ENCODE measurements at places on chromosomes 7 and 10.

GRCh38 chr7:77538281-77539212 lies 1.5 kb downstream of the PTPN12 start:
- DNase-seq, result peak; percentile 85

DNA sequence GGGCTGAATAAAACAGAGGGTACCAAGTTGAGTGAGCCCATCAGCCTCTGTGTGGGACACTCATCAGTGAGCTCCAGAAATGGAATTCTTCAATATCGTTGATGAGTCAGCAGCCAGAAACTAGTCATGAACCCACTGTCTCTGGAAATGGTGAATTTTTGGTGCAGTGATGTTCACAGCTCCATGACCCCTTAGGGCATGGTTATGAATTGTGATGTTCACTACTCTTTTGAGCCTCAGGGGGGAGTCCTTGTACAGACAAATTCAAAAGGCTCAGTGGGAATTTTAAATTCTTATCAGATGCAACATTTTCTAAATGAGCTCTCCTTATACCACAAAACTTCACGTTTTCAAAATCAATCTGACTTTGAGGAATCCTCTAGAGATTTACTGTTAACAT lies 335.7 kb downstream of the PHTF2 start:
- DNase-seq, result peak; percentile 55

DNA sequence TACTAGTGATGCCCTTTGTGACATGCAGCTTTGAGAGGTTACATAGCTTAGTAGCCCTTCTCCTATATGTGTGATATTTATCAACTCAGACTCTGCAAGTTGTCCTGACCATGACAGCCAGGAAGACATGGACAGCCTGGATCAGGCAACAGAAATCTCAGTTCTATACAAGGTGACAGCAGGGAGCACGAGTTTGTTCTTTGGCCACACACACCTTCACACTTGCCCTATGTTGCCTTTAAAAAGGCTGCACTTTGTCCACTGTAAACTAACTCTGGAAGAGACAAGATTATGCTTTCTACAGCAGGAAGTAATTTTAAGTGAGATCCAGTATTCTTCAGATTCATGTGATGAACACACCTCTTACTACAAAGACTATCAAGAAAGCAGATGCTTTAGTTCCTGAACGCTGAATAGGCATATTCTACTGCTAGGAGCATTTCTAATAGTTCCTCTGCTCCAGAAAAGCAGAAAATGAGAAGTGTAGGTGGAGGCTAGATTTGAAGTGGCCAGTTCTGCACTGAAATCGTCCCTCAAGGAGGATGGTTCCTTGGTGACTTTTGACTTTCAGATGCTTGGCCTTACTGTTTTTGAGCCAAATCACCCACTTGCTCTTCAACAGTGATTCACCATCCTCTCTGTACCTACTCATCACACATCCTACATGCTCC lies 239.2 kb downstream of the COBL start:
- no peak for DNase-seq

DNA sequence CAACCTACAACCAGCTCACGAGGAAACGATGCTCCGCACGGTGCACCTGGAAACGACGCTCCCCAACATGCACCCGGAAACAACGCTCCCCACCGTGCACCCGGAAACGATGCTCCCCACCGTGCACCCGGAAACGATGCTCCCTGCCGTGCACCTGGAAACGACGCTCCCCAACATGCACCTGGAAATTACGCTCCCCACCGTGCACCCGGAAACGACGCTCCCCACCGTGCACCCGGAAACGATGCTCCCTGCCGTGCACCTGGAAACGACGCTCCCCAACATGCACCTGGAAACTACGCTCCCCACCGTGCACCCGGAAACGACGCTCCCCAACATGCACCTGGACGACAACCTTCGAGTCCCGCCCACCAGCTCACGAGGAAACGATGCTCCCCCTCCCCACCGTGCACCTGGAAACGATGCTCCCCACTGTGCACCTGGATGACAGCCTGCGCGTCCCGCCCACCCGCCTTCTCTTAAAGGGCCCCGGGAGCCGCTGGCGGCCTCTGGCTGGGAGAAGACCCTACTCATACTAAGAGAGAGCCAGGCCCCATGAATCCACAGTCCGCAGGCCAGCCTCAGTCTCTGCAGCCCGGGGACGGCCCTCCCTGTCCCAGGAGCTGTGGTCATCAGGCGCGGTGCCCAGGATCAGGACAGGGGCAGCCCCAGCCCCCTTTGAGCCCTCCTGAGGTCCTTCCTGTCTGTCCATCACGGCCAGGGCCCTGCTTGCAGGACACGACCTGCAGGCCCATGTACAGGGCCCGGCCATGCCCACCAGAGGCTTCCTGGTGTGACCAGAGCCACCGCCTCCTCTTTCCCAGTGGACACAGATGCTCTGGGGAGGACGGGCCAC lies 98.3 kb downstream of the PDGFA start:
- no peak for DNase-seq

GRCh38 chr10:132657127-132657706 lies 119.6 kb downstream of the INPP5A start:
- DNase-seq, result no peak

DNA sequence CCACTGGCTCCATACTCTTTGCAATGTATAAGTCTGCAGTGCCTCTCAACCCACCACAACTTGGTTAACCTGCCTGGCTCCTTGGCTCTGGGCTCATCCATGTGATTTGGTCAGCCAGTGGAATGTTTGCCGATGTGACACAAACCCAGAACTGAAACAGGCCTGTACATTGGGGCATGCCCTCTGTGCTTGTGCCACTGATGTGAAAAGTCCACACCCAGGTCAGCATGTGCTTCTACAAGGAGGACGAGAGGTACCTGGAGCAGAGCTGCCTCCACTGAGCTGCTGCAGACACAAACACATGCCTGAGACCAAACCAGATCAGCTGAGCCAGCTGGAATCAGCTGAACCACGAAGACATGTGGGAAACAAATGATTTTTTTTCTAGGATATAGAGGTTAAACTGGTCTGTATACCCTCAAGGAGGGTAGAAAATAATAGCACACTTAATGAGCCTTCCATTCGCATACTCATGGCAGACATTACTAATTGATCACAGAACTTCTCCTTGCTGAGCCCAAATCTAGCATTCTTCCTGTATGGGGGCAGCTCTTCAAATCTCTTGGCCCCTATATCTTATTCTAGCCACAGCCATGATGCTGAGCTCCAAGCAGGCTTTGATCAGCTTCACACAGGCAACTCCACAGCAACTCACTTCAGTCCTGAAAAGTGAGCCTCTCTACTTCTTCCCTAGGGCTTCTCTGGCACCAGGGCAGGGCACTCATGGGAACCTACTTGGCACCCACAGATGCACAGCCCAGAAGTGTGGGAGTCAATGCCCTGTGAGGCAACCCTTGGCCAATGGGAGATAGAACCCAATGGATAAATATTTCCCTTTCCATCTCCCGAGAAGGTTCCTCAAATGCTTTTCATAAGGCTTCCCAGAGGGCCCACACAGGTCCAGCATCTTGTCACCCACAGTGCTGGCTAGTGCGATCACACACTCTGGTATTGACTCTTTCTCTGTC lies 18.6 kb downstream of the PYROXD2 start:
- DNase-seq, result no peak

- DNase-seq, result no peak
These were observed 6.6 kb upstream of the CALML3 start for GRCh38 chr10:5518143-5518542.

DNA sequence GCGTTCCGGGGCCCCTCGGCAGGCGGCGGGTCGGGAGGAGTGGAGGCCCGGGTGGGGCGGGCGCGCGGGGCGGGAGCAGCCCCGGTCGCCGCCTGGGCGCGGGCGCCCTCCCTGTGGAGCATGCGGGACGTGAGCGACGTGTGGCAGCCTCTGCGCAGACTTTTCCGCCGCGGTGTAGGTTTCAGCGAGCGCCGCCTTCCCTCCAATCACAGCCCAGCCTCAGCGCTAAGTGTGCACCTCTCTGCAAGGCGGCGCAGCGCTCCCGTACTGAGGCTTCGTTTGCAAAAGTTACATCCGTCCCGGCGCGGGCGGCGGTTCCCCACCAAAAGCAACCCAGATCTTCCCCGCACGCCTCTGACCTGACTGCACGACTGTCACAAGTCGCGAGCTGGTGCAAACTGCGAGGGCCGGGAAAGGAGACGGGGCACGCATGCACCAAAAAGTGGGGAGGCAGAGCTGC lies 1.2 kb upstream of the PFKFB3 start:
- peak; percentile 64 for DNase-seq

DNA sequence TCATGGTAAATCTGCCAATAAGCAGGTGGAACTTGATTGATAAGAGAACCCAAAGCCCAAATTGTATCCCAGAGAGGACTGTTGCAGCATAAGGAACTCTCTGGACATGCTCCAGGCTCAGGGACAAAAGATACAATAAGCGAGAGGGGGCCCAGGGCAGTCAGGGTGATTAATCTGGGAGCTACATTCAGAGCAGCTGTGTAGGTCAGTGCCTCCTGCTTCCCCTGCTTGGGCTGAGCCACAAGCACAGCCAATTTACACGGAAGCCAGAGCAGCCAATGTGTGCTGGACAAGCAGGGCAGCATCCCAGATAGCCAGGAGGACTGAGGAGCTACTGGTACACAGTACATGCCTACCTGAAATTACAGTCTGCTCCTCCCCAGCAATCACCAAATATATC lies 24.2 kb downstream of the MYPN start:
- DNase-seq, result peak; percentile 18

DNA sequence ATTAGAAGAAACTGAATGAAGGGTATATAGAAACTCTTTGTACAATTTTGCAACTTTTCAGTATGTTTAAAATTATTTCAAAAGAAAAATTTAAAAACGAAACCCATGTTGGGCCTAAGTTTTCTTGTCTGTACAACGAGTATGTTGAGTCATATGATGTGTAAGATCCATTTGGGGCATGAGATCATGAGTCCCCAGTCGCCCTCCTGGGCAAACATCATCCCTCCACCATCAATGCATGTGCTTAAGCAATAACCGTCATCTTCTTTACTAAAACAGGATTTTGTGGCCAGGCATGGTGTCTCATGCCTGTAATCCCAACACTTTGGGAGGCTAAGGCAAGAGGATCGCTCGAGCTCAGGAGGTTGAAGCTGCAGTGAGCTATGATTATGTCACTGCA lies 54.2 kb upstream of the CDCA7L start:
- DNase-seq, result no peak

DNA sequence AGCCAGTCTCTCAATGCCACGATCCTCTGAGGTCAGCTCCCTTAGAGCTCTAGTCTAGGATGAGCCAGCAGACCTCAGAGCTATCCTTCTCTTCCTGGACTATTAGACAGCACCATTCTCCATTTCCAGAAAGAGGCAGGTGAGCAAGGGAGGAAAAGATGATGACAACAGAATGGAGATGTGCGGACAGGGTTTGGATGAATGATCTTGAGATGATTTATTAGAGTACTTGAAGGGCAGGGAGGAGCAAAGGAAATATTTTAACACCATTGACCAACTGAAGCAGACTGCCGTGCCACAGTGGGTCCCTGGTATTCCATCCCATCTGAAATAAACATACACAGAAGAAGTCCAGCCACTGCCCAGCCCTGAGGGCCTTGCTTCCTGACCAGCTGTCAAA lies 94.3 kb downstream of the CFAP58 start:
- no peak for DNase-seq

GRCh38 chr7:27124096-27124901 lies 6.3 kb downstream of the HOXA4 start:
- no peak for DNase-seq

DNA sequence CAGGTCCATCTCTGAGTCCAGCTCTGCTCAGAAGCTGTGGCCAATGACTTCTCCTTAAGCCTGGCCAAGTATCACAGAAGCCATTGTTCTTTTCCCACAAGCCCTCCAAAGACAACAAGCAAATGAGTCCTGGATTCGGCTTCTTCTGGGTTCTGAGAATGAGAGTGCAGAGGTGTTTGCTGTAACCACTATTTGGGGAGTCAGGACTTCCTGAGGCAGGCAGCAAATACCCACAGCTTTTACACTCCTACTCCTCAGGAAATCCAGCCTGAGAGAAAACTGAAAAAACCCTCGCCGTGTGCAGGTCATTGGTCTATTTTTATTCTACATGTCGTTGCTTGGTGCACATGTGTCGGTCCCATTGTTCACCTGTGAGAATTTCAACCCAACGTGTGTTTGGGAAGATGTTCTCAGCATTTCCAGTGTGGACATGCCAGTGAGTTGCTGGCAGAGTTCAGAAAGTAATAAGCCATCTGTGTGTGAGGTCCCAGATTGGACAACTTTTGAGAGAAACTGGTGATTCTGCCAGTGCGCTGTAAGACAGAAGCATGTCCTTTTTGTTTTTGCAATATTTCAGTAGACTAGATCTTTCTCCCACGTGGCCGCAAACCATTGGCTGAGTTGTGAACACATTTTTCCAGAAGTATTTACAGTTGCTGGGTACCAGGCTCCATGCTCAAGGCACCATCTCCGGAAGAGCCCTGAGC lies 121.6 kb upstream of the LYZL2 start:
- DNase-seq, result no peak

All from NCI-H82 (cell line).